ENCODE measurements at places on chromosomes 6 and 20. TPM values are rescaled to one million over a fixed set of nuclear protein-coding genes. Genes with fewer than 3 reads are reported as not detected.

GRCh38 chr20:19304389-19304788, 91.9 kb downstream of the SLC24A3 start:
- H3K27ac ChIP-seq = no peak overlapping the region
- no peak overlapping the region for H3K4me3 ChIP-seq

GRCh38 chr6:1406306-1407072, 17.1 kb downstream of the FOXF2 start:
- H3K36me3 ChIP-seq = no peaks in the 10 kb centered on the region
- no peaks in the 10 kb centered on the region for H3K4me1 ChIP-seq
- H3K27ac ChIP-seq = no peak overlapping the region
- H3K27me3 ChIP-seq = no peaks in the 10 kb centered on the region

Gene BPIFB4
- total RNA-seq = not detected

Gene ADGRF1
- not detected for total RNA-seq

DNA sequence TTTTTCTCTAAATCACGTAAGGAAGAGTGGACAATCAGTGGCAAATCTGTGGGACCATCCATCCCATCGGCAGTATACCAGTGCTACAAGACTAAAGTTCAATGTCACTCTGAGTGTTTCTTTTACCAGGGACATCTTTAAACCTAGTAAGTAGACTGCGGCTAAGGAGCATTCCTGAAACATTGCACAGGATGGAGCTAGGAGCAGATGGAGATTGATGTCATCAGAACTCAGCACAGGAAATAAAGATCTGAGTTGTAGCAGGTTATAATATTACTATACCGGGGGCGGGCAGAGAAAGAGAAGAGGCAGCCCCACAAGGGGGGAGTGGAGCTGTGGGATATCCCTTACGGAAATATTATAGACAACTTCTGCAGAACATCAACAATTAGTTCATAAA, 162.1 kb downstream of the MTFR2 start:
- H3K4me3 ChIP-seq = no peak overlapping the region
- DNase-seq = no peak
- peaks cover 24% of the 10 kb centered on the region for H3K36me3 ChIP-seq
- H3K4me1 ChIP-seq = peaks cover 22% of the 10 kb centered on the region
- no peak overlapping the region for H3K27ac ChIP-seq

Gene WFDC2
- total RNA-seq = not detected

- no peak overlapping the region for H3K4me3 ChIP-seq
- H3K36me3 ChIP-seq = no peaks in the 10 kb centered on the region
- peak overlapping the region; percentile 13 for H3K27ac ChIP-seq
- no peaks in the 10 kb centered on the region for H3K27me3 ChIP-seq
Observed at GRCh38 chr6:16041327-16041726, 87.6 kb upstream of the MYLIP start.

GRCh38 chr20:59933296-59933848, at the start of gene SYCP2:
Gene SYCP2, minus strand, starts transcription at chr20:59933637. Its CDS starts 11,224 bp downstream, at chr20:59922413.
- peaks cover 5% of the 10 kb centered on the region for H3K27me3 ChIP-seq
- H3K27ac ChIP-seq = peak within 1 kb of the TSS; percentile 22
- peaks cover 32% of the 10 kb centered on the region for H3K4me1 ChIP-seq
- peak; percentile 51 for DNase-seq
- H3K4me3 ChIP-seq = peak within 1 kb of the TSS; percentile 73

Gene BACH2
- total RNA-seq = 89.7 TPM

DNA sequence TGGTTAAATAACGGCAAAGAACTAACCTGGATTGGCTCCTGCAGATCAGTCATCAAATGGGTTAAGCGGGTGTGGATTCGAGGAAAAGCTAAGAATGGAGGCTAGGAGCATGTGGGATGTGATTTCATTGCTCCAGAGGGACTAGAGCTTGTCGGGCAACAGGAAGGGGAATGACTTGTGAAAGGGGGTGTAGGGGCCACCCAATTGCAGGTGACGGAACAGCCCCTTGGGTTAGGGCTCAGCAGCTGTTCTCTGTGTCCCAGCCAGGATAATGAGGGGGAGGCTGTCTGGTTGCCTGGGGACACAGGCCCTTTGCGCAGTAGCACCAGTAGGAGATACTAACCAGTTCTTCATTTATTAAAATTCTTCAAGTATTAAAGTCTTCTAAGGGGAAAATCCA, 25.0 kb upstream of the MRPS18A start:
- DNase-seq = no peak
- H3K27me3 ChIP-seq = peaks cover 15% of the 10 kb centered on the region
- no peak overlapping the region for H3K4me3 ChIP-seq
- peaks cover 17% of the 10 kb centered on the region for H3K4me1 ChIP-seq
- H3K27ac ChIP-seq = no peak overlapping the region
- no peaks in the 10 kb centered on the region for H3K36me3 ChIP-seq

DNA sequence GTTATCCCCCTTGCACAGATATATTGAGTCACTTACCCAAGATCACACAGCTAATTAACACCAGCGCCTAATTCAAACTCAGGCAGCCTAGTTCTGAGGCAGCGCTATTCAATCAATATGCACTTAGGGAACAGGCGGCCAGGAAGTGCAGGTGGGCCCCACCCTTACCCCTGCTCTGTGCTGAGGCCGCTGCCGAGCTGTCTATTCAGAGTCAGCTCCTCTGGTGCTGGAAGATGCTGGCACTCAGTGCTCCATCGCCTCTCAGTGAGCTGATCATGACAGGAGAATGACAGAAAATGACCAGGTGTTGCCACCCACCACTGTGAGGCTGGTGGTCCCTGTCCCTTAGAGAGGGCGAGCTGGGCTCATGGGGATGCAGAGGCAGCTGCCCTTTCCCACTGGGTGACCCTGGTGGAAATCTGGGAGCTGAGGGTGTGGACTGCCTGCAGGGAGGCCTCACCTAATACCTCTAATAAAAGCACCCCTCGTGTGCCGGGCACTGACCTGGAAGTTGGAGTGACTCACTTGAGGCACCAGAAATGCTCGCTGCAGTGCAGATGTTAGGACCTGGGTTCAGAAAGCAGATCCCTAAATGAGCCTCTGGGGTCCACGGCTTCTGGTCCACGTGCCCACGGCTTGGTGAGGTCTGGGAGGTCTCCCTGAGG, 42.5 kb upstream of the CD93 start:
- no peak overlapping the region for H3K4me3 ChIP-seq
- H3K4me1 ChIP-seq = peaks cover 5% of the 10 kb centered on the region
- DNase-seq = no peak

Gene PFDN6
- total RNA-seq = 104 TPM

Gene ADGRB3
- total RNA-seq = 0.14 TPM

GRCh38 chr20:15487030-15487429, 1086.2 kb downstream of the KIF16B start:
- no peaks in the 10 kb centered on the region for H3K36me3 ChIP-seq
- H3K4me3 ChIP-seq = no peak overlapping the region
- no peaks in the 10 kb centered on the region for H3K4me1 ChIP-seq
- no peak overlapping the region for H3K27ac ChIP-seq
- no peak for DNase-seq

Gene GPLD1
- 0.39 TPM for total RNA-seq

Gene MUCL3
- not detected for total RNA-seq

DNA sequence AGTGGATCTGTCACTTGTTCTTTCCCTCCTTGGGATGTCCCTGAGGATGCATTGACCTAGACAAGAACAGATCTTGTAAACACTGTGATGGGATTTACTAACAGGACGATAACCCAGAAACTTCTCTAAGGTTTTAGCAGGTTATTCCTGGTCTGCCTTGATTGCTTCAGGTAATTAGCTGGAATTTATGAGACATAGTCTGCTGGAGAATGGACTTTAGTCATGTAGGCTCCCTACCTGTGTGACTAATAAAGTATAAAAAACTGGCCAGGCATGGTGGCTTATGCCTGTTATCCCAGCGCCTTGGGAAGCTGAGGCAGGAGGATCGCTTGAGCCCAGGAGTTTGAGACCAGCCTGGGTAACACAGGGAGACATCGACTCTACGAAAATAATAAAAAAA, 96.1 kb downstream of the PAK5 start:
- no peaks in the 10 kb centered on the region for H3K4me1 ChIP-seq
- no peak for DNase-seq
- no peaks in the 10 kb centered on the region for H3K27me3 ChIP-seq
- H3K4me3 ChIP-seq = no peak overlapping the region
- H3K36me3 ChIP-seq = no peaks in the 10 kb centered on the region

DNA sequence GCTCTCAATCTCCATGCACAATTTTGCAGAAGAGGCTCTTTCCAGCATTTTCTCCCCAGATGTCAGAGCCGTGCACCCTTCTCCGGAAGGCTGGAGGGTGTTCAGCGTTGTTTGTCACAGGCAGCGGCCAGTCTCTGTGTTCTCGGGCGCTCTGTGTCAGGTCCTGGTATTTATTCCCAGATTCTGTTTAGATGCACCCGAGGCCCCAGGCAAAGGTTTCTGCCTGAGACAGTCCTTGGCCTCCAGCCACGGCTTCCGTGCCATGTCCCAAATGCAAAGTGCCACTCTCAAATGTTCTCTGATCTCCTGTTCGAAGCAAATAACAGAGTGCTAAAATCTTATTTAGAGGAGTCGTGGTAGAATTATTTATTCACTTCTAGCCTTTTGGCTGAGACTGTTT, 140.3 kb upstream of the AGPAT4 start:
- no peak overlapping the region for H3K4me3 ChIP-seq
- no peaks in the 10 kb centered on the region for H3K36me3 ChIP-seq
- H3K4me1 ChIP-seq = no peaks in the 10 kb centered on the region
- H3K27ac ChIP-seq = no peak overlapping the region
- H3K27me3 ChIP-seq = peaks cover 8% of the 10 kb centered on the region
- DNase-seq = no peak

Gene CDKN1A
- total RNA-seq = 43.9 TPM

DNA sequence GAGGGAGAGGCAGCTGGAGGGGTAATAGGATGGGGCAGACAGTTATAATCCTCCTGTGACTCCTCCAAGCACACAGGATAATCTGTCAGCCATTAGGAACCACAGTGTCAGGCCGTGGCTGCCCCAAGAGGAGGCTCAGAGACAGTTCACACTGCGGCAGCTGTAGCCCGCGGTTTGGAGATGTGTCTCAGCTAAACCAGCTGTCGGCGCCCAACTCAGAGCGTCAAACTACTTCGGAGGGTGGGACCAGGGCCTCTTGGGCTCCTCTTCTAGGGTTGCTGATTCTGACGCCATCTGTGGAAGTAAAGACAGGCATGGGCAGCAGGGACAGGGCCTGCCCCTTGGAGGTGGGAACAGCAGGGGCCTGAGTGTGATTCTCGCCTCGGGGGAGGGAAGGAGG, 309.8 kb downstream of the CDC5L start:
- H3K36me3 ChIP-seq = no peaks in the 10 kb centered on the region
- peaks cover 7% of the 10 kb centered on the region for H3K4me1 ChIP-seq
- DNase-seq = no peak
- no peaks in the 10 kb centered on the region for H3K27me3 ChIP-seq
- no peak overlapping the region for H3K27ac ChIP-seq
- H3K4me3 ChIP-seq = no peak overlapping the region

Gene CDH4
- not detected for total RNA-seq

DNA sequence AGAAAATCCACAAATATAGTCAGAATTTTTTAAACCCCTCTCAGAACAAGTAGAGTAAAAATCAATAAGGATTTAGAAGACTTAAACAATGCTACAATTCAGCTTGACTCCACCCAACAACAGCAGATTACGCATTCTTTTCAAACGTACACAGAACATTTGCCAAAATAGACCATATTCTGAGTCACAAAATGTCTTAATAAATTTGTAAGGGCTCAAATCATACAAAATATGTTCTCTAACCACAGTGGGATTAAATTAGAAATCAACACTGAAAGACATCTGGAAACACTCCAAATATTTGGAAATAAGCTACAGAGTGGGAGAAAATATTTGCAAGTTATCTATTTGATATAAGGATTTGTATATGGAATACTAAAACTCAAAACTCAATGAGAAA, 164.2 kb upstream of the AKAP12 start:
- H3K4me3 ChIP-seq = no peak overlapping the region
- no peaks in the 10 kb centered on the region for H3K4me1 ChIP-seq
- H3K27ac ChIP-seq = no peak overlapping the region
- DNase-seq = no peak
- H3K27me3 ChIP-seq = no peaks in the 10 kb centered on the region

Gene HCK
- total RNA-seq = not detected

DNA sequence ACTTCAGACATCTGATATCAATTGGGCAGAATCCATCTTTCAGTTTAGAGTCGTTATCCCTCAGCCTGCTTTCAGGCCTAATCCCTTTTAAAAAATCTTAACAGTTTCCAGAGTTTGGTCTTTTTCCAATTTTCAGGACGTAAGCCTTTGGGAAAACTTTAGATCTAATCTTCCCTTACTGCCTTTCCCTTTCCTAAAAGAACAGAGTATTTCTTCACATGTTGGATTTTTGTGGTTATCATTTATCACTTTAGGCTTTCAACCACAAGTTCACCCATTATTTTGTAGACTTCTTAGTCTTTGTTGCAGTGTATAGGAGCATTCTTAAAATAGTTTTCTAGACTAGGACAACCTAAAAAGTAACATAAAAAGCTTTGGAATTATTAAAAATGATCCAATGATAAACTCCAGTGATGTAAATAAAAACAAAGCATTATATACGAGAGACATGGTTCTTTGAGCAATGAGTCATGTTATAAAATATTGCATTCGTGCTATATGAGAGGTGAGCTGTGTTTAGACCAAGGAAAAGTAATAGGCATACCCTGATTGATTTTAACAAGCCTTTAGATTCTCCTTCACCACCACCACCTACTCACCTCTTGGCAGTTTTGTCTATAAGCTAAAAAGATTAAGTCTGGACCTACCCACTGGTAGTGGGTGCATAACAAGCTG, 90.4 kb upstream of the MCHR2 start:
- H3K27ac ChIP-seq = no peak overlapping the region
- DNase-seq = no peak
- H3K4me1 ChIP-seq = no peaks in the 10 kb centered on the region
- H3K4me3 ChIP-seq = no peak overlapping the region
- H3K36me3 ChIP-seq = no peaks in the 10 kb centered on the region

DNA sequence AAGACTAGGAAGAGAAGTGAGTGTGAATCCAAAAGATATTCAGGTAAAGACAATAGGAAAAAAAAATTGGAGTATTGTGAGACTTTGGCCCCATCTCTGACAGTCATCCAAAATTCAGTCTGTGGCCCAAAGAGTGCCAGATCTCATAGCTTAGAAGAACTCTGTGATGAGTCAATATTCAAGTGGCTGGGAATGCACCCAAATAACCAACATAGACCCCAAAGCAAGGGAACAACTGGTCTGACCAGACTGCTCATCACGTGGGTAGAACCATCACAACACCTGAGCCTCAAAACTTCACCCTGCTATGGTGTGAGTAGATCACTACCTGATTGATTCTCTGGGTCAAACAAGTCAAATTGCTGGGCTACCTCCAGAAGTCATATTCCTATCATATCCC, 51.1 kb upstream of the TRDN start:
- H3K27ac ChIP-seq = no peak overlapping the region
- H3K4me1 ChIP-seq = no peaks in the 10 kb centered on the region
- no peaks in the 10 kb centered on the region for H3K36me3 ChIP-seq
- DNase-seq = no peak

Measured in activated T-helper 2 cell treated with anti-CD3 and anti-CD28 coated beads, Interferon-gamma antibody, Interleukin-2, Interleukin-4, amounts not matched to agents 10 μg/mL and 5 μg/mL and 100 μg/mL, durations not matched to agents 14 hours and 24 hours and 36 hours (primary cell).